ENCODE measurements at places on chromosomes 3 and 15.

GRCh38 chr15:34366271-34367065 is 528 bp downstream of the LPCAT4 start:
- DNase-seq = peak; percentile 47

DNA sequence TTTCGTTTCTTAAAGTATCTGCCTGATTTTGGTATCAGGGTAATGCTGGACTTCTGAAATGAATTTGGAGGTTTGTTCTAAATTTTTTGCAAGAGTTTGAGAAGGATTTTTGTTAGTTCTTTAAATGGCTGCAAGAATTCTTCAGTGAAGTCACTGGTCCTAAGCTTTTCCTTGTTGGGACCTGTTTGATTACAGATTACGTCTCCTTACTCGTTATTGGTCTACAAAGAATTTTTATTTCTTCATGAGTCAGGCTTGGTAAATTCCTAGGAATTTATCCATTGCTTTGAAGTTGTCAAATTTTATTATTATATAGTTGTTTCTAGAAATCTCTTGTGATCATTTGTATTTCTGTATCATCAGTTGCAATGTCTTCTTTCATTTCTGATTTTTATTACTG is 196.0 kb downstream of the DPH6 start:
- no peak for DNase-seq

DNA sequence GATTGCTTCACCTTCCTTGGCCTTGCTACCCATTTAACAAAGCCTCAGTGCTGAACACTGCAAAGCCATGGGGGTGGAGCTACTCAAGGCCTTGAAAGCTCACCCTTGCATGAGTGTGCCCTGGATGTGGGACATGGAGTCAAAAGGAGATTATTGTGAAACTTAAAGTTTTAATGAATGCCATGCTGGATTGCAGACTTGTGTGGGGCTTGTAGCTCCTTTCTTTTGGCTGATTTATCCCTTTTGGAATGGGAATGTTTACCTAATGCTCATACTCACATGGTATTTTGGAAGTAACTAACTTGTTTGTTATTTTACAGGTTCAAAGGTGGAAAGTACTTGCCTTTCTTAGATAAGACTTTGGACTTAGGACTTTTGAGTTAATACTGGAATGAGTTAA is 538.5 kb upstream of the NECTIN3 start:
- no peak for DNase-seq

DNA sequence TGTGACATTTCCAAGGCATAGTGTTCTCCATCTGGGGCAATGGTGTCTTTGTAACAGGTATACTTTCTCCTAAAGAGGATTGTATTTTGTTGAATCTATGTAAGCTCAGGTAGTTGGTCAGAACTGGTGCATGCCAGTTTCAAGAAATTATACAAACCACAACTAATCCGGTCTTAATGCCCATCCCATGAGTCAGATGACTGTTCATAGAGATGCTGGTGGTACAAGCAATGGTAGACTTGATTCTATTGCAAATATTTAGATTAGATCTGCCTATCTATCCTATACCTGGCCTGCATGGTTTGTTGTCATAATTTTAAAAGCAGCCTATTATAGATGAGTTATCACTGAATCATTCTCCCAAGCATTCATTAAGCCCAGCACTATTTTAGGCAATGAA is 43.5 kb downstream of the ATP13A5 start:
- DNase-seq = no peak

DNA sequence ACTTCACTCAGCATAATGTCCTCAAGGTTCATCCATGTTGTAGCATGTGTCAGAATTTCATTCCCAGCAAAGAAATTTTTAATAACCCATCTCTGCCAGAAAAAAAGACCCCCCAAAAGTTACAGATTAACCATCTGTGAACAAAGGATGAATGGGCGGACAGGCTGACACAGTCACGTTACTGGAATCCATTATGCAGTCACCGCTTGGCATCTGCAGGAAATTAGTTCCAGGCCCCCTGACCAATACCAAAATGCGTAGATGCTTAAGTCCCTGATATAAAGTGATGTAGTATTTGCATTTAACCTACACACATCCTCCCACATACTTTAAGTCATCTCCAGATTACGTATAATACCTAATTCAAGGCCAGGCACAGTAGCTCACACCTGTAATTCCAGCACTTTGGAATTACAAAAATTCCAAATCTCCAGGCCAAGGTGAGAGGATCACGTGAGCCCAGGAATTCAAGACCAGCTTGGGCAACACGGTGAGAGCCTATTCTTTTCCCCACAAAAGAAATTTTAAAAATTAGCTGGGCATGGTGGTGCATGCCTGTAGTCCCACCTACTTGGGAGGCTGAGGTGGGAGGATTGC is 1.5 kb upstream of the SLC12A8 start:
- no peak for DNase-seq

- no peak for DNase-seq
Observed at GRCh38 chr15:81351651-81352050, 22.4 kb downstream of the TMC3 start.

DNA sequence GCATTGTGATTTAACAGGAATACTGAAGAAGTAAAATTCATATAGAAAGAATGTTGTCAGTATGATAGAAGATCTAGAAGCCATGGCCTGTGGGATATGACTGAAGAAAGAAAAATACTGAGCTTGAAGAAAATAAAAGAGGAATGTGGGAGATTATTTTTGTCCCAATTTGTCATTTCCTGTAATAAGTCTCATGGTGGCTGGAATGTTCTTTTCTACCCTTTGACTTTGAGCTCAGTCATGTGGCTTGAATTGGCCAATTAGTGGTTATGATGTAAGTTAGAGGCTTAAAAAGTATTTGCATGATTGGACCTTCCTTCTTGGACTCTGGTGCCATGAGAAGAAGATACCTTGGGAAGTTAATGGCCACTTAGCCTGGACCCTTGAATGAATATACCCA is 14.1 kb downstream of the APH1B start:
- DNase-seq = no peak

DNA sequence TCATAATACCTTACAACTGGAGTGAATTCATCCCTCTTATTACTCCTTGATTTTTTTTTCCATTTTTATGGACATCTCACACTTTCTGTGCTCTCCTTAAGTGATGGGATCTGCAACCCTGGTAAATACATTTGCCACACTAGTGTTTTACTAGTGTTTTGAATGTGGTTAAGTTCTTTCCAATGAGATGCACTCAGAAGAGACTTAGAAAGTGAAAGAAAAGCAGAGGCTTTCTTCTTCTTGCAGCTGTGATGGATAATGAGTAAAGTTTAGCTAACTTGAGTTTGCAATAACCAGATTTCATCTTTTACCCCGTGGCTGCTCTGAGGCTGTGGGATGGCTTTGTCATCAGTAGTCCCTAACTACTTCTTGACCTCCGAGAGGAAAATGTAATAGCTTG is 1248.4 kb downstream of the NSUN3 start:
- DNase-seq = no peak

GRCh38 chr3:46472736-46473135 is 8.0 kb upstream of the LTF start:
- no peak for DNase-seq

- no peak for DNase-seq
Observed at GRCh38 chr15:68368731-68369435, 63.1 kb downstream of the ITGA11 start.

- DNase-seq = no peak
Observed at GRCh38 chr3:141802316-141803077, 39.3 kb downstream of the GRK7 start.

GRCh38 chr3:64502284-64502683 is 185.5 kb downstream of the ADAMTS9 start:
- no peak for DNase-seq

- DNase-seq = no peak
Observed at GRCh38 chr3:67090474-67090873, 92.4 kb downstream of the KBTBD8 start.

- DNase-seq = no peak
Observed at GRCh38 chr3:178588628-178589027, 52.4 kb downstream of the KCNMB2 start.

DNA sequence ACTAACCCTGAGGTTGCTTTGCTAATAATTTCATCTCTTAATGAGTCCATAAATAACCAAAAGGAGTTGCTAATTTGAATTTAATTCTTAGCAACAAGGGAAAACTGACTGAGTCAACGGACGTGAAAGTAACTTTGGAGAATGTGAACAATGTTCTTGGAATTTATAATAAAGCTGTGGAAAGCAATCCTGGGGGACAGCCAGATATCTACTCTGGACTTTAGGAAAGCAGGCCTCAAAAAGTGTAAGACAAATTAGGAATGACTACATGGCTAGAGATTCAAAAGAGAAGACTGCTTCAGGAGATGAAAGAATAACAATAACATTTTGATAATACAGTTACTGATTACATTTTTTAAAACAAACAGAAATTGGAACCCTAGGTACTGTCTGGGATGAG is 318.4 kb upstream of the COL8A1 start:
- DNase-seq = no peak

DNA sequence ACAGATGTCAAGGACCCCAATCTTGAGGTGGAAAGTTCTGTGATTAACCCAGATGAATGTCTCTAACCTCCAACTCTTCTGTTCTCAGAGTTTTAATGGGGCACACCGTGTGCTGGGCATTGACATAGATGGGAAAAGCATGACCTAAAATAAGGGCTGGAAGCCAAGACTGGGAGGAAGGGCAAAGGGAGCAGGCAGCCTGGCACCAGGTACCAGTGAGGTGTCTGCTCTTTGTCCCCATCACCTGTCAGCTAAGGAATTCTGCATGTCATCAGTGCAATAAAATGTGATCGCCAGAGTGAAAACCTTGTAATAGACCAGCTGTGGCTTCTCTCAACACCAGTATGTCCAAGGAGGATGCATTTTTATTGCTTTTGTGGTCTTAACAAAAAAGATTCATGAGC is 143.5 kb upstream of the TPM1 start:
- no peak for DNase-seq

DNA sequence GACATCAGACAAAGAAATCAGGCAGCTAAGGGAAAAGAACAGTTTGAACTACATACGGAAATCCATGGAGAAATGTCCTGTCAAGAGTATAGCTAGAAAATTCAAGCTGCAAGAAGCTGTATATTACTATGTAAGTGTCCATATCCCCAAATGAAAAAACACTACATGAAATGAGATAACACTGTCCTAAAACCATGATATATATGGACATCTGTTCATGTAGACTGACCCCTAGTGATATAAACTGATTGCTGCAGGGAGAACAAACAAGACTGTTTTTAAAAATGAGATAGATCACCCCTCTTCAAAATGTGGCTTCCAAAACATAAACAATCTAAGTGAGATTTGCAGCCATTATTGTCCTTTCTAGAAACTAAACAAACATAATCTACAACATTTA is 985.6 kb downstream of the EPHA3 start:
- DNase-seq = no peak

DNA sequence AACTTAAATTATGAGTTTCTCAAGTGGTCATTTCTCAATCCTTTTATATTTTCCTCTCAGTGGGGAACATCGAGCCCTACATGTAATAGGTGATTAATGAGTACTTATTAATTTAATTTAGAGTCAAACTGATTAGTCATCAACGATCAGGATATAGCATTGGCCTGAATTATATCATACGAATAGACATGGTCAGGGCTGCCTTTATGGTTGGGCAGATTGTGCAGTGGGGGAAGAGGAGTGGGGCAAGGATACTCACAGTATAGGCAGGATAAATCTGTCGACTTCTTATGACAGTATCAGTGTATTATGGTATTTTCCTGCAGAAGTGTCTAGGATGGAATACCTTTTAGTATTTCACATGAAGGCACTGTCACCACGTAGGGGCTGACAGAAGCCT is 27.0 kb downstream of the C2CD4A start:
- DNase-seq = no peak

GRCh38 chr3:133468251-133468721 is 68.4 kb downstream of the BFSP2 start:
- DNase-seq = no peak

DNA sequence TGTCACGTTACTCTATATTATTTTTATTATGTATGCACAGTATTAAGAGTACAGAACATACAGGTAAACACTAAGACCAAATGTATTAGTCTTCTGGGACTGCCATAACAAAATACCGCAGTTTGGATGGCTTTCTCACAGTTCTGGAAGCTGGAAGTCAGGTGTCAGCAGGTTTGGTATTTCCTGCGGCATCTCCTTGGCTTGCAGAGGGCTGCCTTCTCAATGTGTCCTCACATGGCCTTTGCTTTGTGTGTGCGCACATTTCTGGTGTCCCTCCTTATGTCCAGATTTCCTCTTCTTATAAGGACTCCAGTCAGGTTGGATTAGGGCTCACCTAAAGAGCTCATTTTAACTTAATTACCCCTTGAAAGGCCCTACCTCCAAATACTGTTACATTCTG is 53.8 kb upstream of the CPOX start:
- no peak for DNase-seq

GRCh38 chr3:141093397-141093796 is 42.2 kb downstream of the SPSB4 start:
- DNase-seq = no peak

- DNase-seq = peak; percentile 43
Observed at GRCh38 chr3:32460031-32460749, 42.5 kb downstream of the CMTM6 start.

DNA sequence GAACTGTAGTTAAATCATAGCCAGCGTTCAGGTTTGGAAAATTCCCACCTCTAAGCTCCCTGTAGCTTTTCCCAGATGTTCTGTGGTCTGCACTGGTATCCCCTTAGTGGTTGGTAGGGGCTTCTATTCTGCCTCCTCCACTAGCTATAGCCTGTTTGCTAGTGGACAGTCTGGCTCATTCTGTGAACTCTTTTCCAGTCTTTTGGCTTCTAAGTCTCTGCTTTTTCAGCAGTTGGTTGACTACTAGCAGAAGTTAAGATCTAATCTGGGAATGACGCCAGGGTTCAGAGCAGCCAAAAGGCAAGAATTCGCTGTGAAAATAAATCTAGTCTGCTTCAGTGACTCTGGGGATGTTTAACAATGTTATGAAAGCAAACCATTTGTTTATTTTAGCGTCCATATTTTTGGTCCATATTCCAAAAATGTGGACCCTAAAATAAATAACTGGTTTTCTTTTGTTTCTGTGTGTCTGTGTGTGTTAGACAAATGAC is 73.7 kb upstream of the WDR72 start:
- DNase-seq = no peak

DNA sequence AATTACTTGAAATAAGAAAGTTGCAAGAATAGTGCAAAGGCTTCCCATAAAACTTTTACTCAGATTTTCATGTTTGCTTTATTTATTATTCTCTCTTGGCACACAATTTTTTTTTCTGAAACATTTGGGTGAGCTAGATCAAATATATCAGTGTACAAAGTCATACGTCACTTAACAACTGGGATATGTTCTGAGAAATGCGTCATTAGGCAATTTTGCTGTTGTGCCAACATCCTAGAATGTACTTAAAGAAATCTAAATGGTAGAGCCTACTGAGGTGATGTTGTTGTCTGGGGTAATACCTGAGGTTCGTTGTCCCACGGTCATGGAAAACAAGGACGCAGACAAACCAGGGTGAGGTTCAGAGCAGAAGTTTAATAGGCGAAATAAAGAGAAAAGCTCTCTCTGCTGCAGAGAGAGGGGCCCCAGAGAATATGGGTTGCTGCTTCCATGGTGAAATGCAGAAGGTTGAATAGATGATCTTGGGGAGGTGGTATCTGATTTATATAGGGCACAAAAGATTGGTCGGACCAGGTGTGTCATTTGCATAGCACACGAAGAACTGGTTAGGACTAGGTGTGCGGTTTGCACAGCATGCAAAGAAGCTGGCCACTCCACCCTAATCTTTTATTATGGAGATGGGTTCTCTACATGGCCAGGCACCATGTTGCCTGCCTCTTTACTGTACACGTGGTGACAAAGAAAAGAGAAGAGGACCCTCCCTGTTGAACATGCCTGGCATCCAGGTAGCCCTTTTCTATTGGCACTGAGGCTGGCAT is 8.8 kb upstream of the GRAMD1C start:
- no peak for DNase-seq

GRCh38 chr15:52408823-52409222 is 113.2 kb upstream of the MYO5C start:
- DNase-seq = no peak
